ENCODE measurements at places on chromosomes 2 and 18.
A peak's percentile ranks its signal among the peaks of the same experiment; 100 is the strongest.

GRCh38 chr18:69128566-69128965 lies 272.1 kb upstream of the DOK6 start:
- DNase-seq, result no peak

DNA sequence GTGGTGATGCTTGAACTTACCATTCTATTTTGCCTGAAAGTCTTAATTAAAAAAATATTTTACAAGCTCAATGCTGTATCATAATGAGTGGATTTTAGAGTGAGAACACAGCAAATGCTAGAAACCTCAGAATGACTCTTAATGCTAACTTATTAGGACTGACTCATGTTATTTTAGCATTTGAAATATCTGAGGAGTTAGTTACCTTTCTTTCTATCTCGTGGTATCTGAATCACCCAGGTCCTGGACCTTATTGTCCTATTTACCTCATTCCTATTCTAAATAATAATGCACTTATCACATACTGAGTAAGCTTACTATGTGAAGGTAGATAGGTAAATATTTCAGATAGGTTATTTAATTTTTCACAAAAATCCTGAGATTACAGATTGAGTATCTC lies 70.7 kb downstream of the SOS1 start:
- DNase-seq, result no peak

- no peak for DNase-seq
Observed at GRCh38 chr18:55407774-55408535, 180.0 kb downstream of the TCF4 start.

DNA sequence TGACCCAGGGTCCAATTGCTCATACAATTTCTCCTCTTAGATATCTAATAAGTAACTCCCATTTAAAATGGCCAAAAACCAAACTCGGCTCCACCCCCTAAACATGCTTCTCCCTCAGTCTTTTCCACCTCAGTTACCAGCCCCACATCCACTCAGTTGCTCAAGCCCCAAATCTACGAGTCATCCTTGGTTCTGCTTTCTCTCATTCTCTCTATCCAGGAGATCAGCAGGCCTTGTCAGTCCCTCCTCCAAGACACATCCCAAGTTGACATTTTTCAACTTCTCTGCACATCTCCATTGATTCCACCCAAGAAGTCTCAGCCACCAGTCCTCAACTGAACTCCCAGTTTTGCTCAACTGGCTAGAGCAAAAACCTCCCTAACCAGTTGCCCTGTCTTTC lies 40.5 kb upstream of the RTN4 start:
- no peak for DNase-seq

GRCh38 chr2:76625101-76625500 lies 897.1 kb downstream of the LRRTM4 start:
- no peak for DNase-seq

- no peak for DNase-seq
Observed at GRCh38 chr2:111119822-111120252, 877 bp upstream of the BCL2L11 start.

DNA sequence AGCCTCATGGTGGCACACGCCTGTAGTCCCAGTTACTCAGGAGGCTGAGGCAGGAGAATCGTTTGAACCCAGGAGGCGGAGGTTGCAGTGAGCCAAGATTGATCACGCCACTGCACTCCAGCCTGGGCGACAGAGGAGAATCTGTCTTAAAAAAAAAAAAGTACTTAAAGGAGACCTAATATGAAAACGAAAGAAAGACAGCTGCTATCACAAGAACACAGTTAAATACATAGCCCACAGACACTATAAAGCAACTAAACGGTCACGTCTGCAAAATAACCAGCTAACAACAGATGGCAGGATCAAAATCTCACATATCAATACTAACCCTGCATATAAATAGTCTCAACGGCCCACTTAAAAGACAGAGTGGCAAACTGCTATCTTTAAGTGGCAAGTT lies 43.9 kb upstream of the TACR1 start:
- DNase-seq, result no peak

DNA sequence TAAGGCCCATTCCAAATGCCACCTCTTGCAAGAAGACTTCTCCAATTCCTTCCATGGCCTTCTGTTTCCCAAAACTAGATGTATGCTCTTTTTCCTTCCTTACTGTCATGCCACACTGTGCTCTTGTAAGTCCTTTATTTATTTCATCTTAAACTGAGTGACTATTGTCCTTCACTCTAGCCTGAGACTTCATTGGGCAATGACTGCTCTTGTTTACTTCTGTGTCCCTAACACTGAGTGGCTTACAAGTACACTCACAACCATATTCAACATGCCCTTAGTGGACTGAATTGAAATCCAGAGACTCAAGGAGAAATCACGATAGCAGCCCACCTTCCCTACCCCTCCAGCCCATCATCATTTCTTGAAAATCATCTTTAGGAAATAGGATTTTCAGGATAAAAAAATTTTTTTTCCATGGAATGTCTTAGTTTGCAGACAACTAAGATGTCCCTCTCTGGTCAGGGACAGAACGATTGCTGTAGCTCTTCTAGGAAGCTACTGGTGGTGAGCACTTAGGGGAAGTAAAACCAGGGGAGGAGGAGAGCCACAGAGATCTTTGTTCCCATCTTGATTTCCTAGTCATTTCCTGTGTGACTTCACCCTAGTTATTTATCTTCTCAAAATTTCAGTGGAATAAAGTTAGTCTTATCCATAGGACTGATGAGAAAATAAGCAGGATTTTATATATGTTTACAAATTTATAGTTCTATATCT lies 80.7 kb downstream of the CYRIA start:
- no peak for DNase-seq

- no peak for DNase-seq
Observed at GRCh38 chr2:236899950-236900640, 185.6 kb upstream of the COPS8 start.

DNA sequence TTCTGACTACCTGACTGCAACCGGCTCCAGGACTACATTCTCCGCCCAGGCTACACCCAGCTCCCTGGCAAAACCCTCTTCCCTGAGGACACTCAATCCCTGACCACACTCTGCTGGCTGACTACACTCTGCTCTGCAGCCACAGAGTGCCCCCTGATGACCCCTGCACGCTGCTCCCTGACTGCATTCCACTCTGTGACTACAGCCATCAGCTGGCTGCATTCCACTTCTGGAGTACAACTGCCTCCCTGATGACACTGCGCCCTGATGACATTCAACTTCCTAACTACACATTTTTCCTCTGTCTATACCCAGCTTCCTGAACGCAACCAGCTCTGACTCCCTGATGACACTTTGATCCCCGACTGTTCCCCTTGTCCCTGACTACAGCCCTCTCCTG lies 71.3 kb upstream of the NRXN1 start:
- DNase-seq, result peak; percentile 54

DNA sequence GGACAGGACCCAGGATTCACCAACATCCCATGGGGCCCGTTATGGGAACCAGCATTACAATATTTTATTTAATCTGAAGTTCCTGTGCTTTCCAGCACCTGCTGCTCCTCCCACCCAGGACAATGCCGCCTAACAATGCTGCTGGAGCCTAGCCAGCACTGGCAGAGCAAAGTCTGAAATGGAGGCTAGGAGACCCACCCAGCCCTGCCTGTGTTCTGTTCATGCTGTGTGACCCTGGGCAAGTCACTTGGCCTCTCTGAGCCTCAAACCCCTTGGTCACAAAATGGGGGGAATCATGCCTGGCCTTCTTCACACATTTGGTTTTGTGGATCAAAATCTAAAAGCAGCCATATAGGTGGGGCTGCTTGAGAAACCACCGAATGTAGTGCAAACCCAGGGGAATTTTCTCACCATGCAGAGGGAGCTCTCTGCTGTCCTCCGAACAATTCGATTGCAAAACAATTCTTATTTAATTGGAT lies 38.5 kb upstream of the ODC1 start:
- DNase-seq, result no peak

DNA sequence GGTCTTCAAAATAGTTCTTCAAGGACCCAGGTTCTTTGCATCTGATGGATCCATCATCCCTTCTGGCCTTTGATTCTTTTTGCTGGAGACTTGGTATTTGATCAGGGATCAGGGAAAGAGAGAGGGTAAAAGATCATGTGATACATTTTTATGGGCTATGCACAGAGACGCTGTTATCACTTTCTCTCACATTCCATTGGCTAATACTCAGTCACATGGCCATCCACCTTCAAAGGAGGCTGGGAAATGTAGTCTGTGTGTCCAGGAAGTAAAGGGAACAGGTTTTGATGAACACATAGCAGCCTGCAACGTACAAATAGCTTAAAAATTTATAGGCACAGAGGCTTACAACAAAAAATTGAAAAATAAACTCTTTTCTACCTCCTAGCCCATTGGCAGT lies 629.6 kb upstream of the FANCL start:
- no peak for DNase-seq

DNA sequence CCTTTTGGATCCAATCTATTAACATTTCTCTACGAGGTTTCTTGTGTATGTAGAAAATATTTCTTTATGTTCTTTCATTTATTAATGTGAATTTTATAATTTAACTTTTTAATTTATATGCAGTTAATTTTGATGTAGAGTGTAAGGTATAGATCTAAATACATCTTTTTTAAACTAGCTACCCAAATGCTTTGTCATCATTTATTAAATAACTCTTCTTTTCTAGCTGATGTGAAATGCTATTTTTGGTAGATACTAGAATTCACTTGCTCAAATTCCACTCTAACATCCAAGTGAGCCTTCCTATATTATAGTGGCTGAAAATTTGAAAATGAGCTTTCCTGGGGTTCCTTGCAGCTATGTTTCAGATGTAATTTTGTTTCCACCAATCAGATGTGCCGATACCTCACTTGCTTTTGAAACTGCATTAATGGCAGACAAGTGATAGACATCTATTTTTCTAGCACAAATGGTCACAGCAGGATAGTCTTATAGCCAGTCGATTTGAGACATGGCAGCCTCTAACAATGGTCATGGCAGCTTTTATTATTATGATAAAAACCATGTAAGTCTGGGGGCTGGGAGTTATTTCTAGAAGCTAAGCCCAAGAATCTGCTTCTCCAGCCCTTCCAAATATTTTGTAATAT lies 10.9 kb upstream of the ICOS start:
- no peak for DNase-seq

- no peak for DNase-seq
Observed at GRCh38 chr18:49588971-49589370, 27.1 kb downstream of the LIPG start.

DNA sequence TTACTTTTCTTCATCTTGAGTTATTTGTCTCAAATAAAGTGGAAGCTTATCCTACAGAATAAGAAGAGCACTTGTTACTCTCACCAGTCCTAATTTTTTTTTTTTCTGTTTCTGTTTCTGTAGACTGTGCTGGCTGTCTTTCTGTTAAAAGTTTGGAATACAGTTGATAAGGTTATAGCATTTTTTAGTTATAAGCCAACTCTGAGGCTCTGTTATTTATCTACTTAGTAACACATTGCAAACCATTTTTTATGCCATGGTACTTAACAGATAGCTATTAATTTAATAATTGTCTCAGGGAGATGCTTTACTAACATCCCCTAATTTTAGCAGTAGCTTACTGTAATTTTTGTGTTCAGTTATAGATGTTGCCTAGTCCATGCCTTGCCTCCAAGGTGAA lies 37.9 kb downstream of the CREB1 start:
- no peak for DNase-seq

DNA sequence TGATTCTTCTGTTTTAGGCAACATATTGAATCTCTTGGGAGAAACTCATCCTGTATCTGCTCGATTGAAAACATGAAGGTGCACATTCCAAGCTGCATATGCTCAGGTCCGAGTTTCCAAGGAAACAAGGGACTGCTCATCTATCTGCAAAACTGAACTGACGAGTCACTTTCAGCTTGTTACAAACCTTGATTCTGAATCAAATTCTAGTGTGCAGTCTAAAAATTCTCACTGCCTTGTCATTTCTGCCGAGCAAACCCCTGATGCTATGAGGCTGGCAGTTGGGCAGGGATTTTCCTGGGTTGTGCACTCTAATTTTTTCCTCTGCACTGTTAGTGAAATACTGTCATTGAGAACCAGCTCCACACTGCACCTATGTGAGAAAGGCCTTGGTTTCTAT lies 101.3 kb upstream of the ETAA1 start:
- DNase-seq, result no peak

GRCh38 chr2:110983133-110983532 lies 137.6 kb upstream of the BCL2L11 start:
- no peak for DNase-seq

GRCh38 chr2:239035997-239036731 lies 188.3 kb downstream of the TWIST2 start:
- no peak for DNase-seq

DNA sequence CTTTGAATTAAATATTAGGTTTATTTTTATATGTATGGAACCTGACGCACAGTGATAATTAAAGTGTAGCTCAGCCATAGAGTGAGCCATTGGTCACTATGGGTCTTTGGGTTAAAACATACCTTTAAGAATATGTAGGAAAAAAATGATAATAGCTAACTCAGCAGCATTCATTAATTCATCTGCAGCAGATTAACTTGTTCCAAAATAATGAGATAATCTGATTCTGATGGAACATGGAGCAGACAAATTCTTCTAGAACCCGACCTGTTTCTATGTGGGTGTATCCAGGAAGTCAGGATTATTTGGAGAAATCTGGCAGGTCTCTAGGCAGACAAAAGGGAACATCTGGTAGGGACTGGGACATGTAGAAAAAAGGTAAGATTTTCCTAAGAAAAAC lies at the start of gene XIRP2:
TSS of gene XIRP2 (plus strand) at position 301 of the 400 bp plus-strand sequence. CDS start 15,003 bp downstream, outside the sequence.
- DNase-seq, result no peak
